ENCODE measurements at places on chromosomes 2 and 18.
A peak's percentile ranks its signal among the peaks of the same experiment; 100 is the strongest.

DNA sequence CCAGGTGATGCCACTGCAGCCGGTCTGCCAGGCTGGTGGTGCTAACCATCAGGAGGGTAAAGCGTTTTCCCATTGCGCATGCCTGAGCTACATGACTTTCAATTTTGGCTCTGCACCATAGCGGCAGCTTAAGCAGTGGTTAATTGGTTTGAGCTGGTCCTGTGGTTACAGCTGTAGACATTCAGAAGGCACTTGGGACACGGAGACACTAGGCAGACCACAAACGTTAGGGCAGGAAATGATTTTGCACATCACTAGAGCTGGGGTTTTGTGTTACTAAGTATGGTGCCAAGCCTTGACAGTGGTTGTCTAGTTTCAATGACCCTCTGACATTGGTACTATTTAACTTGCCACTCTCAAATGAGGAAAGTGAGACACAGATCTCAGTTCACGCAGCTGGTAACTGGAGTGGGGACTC, 28.9 kb upstream of the CNOT11 start:
- no peak for DNase-seq

DNA sequence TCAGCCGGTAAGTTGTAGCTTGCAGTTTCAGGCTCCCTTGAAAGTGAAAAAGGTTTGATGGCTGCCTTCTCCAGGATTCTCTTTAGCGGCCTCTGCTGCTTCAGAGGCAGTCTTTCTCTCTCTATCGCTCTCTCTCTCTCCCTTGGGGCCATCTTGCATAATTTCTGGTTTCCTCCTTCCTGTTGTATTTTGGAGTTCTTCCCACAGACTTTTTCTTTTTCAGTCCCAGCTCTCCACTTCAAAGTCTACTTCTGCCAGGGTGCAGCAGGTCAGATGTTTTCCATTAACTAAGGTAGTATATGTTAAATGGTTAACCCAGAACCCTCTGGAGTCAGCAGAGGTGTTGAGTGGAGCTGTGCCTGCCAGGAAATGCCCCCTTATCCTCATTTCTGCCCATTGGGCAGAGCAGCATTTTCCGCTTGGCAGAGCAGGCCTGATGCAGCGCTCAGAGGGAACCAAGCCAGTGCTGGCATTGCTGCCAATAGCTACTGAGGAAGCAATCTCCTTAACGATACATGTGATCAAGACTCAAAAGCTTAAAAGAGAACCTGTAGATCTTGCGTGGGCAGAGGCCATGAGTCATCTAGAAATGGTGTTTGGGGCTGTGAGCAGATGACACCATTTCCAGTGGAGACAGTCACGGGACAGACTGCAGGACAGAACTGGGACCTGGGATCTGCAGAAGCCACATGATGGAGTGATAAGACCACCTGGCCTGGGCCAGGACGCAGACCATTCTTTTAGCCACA, 20.8 kb downstream of the DBI start:
- no peak for DNase-seq

- DNase-seq: no peak
Observed at GRCh38 chr2:76667821-76668271, 854.3 kb downstream of the LRRTM4 start.

- DNase-seq: no peak
Observed at GRCh38 chr2:3665886-3666612, 8.0 kb downstream of the ALLC start.

DNA sequence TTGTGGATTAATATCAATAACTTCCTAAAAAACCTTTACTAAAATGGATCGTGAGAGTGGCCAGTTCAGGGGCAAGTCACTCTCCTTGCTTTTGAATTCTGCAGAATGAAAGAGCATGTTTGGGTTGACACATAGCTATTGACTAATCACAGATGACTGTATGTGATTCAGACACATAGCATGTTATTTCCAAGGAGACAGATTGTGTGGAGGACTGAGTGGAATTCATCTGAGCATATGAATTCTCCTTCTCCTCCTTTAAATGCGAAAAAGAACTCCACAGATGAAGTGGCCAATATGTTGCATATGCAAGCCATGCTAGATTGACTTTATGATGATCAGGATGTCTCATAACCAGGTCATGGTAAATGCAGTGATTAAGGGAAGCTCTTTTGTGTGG, 249.4 kb upstream of the FAM98A start:
- peak; percentile 24 for DNase-seq

DNA sequence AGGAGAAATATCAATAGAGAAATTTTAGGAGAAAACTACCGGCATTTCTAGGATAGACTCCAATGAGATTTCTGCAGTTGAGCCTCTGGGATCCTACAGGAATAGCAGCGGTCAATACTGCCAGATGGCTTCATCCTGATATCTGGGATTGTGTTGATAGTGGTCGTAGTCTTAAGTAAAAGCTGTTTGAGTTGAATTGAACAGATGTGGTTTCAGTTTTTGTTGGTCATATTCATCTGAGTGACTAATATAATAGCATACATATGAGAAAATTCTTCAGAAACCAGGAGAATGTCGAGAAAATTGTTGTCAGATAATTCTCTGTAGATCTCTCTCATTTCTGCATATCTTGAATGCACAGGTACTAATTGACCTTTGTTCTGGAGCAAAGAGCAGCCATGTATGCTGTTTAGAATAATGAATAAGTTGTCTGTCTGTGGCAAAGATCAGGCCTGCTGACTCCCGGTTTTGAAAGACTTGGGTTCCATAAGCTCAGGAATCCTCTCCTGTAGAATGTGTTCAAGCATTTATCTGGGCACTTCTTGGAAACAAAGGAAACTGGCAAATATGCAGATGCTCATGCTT, 288.1 kb downstream of the TMX3 start:
- DNase-seq: peak; percentile 62

GRCh38 chr2:3784731-3785130, 81.4 kb downstream of the DCDC2C start:
- peak; percentile 2 for DNase-seq

DNA sequence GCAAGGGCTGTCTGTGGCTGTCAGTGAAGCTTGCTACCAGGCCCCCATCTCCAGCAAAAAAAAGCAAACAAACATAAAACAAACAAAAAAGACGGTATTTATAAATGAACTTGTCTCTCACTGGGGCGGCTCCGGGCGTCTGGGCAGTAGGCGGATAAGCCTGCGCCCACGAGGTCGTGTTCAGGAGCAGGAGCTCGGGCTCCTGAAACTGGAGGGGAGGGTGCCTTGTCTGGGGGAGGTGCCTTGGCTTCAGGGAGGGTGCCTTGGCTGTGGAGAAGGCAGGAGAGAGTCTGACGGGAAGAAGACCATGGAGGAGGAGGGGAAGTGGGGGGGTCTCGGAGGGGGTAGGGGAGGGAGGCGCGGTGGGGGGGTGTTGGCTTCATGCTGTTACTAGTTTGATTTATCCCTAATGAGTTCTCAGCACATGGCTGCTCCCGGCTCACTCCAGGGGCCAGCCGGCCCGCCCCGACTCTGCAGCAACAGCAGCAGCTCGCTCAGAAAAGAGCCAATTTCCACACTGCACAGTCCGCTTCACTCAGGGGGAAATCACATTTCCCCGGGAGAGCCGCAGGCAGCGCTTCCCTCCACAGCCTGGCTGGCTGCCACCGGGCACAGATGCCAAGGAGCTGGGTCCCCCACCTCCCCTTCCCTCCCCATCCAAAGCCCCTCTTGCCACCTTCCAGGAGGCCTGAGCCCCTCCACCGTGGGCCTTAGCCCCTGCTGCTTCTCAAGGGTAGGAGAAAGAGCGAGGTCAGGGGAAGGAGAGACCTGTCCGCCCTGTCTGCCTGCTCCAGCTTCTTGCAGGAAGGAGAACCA, 38.7 kb downstream of the PSD4 start:
- no peak for DNase-seq

GRCh38 chr18:3151399-3152264, 68.1 kb downstream of the MYOM1 start:
- DNase-seq: peak; percentile 23

DNA sequence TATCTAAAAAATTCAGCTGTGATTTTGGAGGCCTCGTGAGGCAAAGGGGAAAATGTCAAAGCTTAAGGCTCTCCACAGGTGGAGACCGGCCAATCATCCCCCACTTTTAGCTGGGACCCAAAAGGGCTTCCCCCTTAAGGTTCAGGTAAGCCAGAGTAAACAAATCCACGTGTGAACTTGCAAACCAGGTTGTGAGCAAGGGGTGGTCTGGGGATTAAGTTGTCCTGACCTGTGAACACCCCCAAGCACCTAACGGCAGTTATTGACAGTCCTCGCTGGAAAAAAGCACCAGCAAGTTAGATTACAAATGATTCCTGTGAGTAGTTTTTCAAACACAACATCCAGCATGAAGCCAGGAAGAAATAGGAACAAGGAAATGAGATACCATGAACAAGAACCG, 42.9 kb downstream of the MYO7B start:
- no peak for DNase-seq

DNA sequence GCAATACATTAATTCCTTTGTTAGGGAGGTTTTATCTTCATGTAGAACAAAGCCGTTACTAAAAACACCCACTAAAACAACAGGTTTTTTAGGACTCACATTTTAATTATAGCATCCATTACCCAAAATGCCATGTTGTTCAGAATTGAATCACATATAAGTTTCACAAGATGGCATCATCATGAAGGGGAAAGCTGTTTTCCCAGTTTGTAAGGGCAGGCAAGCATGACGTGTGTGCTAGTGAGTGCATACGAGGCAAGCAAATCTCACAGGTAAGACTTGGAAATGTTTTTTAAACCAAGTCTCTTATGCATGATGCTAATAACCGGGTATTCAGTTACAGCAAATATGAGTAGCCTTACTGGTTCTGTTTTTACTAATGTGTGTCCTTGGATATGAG, 111.8 kb upstream of the NFATC1 start:
- no peak for DNase-seq

DNA sequence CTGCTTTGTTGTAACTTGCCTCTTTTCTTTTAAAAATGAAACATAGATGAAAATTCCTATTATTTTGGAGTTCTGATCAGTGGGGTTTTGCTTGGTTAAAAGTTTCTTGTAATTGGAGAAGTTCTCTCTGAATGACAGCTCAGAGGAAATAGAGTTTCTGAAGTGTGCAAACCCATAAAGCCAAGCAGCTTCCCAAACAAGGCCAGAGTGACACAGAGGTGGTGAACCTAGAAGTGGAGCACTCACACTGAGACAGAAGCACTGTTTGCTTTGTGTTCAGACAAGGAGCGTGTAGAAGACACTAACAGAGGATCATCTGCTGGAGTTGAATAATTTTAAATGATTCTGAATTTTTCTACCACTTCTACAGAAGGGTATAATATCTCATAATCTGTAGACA, 49.2 kb downstream of the FBXO48 start:
- DNase-seq: no peak

GRCh38 chr2:174628528-174629169, 31.0 kb upstream of the WIPF1 start:
- DNase-seq: no peak

- no peak for DNase-seq
Observed at GRCh38 chr2:105893011-105893995, 148.6 kb downstream of the NCK2 start.

DNA sequence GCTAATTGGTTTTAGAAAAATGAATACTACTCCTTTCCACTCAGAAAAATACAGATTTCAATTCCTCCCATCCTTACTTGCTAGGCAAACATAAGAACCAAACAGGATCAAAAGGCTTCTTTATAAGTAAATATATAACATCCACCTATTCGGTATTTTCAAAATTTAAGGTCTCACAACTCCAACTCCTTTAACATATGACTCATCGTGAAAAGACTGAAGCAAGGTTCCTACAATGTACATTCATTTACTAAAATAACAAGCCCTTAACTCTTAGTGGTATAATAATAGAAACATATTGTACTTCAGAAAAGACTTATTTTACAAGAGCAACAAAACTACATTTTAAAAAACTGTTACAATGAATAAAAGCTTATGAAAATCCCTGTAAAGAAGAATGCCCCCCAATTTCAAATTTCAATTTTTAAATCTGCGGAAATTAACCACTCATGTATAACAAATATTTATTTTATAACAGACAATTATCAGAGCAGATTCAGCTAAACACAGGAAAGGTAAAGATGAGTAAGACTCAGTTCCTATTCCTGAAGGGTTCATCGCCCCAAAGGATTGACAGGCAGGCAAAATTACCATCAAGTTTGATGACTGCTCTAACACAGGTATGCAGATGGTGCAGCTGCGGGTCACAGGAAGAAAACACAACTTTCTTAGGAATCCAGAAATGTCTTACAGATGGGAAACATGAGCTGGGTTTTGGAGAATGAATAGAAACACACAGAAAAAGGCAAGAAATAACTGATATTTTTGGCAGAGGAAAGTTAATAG, 96.4 kb downstream of the COBLL1 start:
- DNase-seq: no peak

DNA sequence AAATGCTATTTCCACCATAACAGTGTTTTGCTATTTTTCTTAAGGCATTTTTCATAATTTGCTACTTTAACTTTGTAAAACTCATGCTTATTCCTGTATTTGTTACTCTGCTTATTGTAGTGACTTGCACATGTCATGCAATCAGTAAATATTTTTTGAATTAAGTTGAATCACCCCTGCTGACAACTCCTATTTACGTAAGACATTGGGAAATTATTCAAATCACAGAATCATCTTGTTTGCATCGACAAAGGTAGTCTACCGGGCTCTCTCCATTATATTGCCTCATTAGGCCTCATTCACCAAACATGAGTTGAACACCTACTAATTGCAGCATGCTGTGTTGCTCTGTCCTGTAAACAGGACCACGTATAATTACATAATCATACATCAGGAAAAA, 478.5 kb upstream of the ZEB2 start:
- no peak for DNase-seq

- no peak for DNase-seq
Observed at GRCh38 chr18:23560186-23560585, 26.1 kb downstream of the NPC1 start.

DNA sequence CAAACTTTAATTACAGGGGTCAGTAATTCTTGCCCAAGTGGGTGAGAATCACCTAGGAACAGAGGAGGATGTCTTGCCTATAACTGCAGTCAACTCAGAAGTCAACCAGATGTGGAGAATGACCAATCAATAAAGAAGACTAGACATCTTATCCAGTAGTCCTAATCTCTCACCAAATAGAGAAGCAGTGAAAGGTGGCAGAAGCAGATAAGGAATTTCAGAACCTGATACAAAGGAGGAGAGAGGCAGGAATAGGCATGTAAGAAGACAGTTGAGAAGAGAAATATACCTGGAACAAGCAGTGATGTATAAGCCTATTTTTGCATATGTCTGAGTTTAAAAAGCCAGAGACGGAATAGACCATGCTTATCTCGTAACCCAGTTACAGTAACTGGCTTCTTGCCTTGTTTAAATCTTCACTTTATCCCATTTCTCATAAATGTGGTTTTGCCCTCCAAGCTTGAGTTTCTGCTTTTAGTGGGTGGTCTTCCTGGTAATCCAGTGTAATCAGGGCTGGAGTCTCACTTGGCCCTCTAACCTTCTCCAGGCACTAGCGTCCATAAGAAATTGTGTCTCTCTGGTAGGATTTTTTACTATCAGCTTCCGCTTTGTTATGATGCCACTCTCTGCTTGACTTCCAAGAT, 401.0 kb downstream of the SUCLG1 start:
- DNase-seq: no peak

GRCh38 chr2:4992226-4992625, 700.0 kb upstream of the SOX11 start:
- no peak for DNase-seq
